Epithelial cell of proximal tubule (primary cell): ENCODE measurements at places on chromosomes 12 and 14. TPM values are rescaled to one million over a fixed set of nuclear protein-coding genes. Genes with fewer than 3 reads are reported as not detected.

Gene ACOT6
- total RNA-seq, result 0.07 TPM in 1 of 2 replicates, not detected in the other

Gene HHIPL1
- 0.87 and 4.9 TPM in 2 replicates for total RNA-seq

Gene RNASE7
- 0.86 TPM in 1 of 2 replicates, not detected in the other for total RNA-seq

Gene MAP1LC3B2
- total RNA-seq, result 0.29 TPM in 1 of 2 replicates, not detected in the other

Gene TESPA1
- total RNA-seq, result not detected in 2 replicates

Gene CCDC177
- not detected in 2 replicates for total RNA-seq

Gene CHGA
- total RNA-seq, result not detected in 2 replicates

Gene FBXO33
- total RNA-seq, result 14.4 and 16.8 TPM in 2 replicates

Gene SMIM41
- total RNA-seq, result not detected in 2 replicates
